ENCODE measurements at places on chromosomes 7 and 10. TPM values are rescaled to one million over a fixed set of nuclear protein-coding genes. Genes with fewer than 3 reads are reported as not detected.

Gene MMD2
- not detected for total RNA-seq

Gene PRPF18
- 23.9 TPM for total RNA-seq

GRCh38 chr7:95205665-95206225 is 118.6 kb downstream of the PON1 start:
- DNase-seq, result no peak

GRCh38 chr7:116447436-116447835 is 52.1 kb upstream of the CAV2 start:
- no peak for DNase-seq

Gene SMARCD3
- 4.7 TPM for total RNA-seq

Gene ZNF248
- total RNA-seq, result 6.9 TPM

GRCh38 chr7:80287400-80288174 is 153.0 kb downstream of the GNAI1 start:
- no peak for DNase-seq

DNA sequence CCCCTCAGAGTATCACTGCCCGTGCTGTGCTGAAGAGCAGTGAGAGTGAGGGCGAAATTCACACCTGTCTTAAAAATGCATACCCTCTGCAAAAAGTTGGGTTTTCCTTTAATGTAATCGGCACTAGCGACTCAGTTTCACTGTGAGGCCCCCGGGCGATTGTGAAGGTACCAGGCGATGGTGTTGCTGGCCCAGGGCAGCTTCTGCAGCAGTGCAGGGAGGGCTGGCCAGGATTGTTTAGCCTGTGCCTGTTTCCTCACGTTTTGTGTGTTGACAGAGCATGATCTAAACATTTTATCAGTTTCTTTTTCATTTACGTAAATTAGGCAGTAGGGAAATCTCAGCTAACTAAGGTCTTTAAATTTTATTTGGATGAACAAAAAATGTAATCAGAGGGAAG is 13.3 kb downstream of the ZNF862 start:
- DNase-seq, result no peak

DNA sequence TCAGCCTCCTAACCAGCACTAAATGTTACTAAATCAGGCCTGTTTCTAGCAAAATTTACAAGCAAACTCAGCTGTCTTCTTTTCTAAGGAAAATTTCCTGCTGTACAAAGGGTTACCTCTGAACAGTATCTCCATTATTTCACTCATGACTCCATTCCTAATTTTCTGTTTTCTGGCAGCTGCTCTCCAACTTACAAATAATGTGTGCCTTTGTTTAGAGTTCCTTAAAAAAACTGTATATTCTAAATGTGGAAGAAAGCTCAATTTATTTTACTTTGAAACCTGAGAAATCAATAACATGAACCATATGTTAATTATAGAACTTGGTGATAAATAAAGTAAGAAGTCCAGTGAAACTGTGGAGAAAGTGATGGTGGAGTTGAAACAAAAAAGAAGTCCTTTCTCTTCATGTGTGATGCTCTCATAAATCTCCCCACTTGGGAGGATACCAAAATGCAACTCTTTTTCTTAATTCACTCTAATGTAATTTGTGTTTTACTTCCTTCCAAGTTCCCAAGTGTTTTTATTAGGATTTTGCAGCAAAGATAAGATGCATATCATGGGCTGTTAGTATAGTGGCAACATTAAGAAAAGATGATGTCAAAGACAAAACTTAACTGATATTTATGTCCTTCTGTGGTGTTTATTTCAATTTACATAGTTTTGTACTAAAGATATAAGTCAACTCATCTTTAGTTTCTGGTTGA is 74.8 kb downstream of the CDK6 start:
- no peak for DNase-seq

DNA sequence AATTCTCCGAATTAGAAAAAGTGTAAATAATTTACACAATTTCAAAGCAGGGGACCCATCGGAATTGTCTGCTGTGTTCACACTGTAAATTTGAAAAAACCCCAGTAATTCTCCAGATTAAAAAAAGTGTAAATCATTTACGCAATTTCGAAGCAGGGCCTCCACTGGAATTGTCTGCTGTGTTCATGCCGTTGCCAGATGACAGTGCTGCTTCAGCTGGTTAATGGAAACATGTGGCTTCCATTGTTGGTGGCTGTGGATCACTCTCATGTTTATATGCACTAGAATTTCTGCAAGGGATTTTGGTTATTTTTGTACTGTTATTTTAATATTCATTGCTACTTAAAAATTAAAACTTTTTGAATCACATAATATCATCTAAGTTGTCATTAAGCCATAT is 88.8 kb upstream of the ELMO1 start:
- no peak for DNase-seq

- no peak for DNase-seq
These were observed 69.5 kb downstream of the STEAP1B start for GRCh38 chr7:22430457-22430856.

DNA sequence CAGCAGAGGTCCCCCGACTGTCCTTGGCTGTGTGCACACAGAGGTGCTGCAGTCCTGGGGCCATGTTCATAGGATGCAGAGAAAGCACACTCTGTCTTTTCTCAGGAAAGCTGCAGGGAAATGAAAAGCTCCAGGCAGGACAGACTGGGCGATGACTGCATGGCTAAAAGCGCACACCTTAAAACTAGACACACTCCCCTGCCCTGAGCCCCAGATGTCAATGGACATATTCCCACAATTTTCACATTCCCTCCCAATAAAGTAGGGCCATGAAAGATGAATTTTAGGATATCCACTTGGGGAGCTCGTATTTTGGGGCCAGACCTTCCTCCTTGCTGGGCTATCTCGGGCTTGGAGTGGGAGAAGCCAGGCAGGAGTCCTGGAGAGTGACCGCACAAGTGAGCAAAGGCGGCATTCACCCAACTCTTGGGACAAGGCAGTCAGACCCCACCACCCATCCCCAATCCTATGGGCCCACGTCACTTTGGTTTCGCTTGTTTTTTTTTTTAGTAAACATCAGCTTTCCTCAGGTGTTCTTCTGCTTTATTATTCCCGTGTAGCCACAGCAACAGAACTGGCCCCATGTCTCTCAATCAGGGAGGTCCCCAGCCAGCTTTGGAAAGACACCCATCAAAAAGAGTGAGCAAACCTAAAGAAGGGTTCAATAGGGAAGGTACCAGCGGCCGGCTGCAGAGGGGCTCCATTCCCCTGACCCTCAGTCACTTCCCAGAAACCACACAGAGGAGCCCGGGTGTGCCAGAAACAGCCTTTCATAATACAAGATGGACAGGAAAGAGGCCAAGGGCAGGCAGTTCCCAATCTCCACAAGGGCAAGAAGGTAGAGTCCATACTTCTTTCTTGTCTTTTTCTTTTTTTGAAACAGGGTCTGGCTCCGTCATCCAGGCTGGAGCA is 12.7 kb downstream of the GPRIN2 start:
- no peak for DNase-seq

DNA sequence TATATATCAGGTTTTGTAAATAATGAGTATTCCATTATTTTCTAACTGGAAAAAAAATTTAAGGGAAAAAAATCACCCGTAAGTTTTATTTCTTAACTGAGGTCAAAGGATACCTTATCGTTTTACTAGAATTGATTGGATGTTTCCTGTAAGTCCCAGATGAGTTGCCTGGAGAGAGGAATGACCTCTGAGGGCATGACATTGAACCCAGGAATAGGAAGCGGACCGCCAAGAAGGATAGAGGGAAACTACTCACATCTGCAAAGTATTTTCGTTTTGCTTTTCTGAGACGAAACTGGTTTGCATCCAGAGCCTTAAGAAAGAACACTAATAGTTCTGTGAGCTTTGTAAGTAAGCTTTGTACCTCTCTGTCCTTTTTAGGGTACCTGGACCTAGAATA is 17.4 kb downstream of the RABGEF1 start:
- DNase-seq, result no peak

- peak; percentile 71 for DNase-seq
These were observed 32.6 kb downstream of the PIP4K2A start for GRCh38 chr10:22681783-22682183.

GRCh38 chr10:119274519-119275045 is 67.2 kb downstream of the GRK5 start:
- DNase-seq, result no peak

Gene ZNF853
- 1.0 TPM for total RNA-seq

Gene FAM221A
- 4.7 TPM for total RNA-seq

- DNase-seq, result no peak
These were observed 2.1 kb downstream of the FKBP6 start for GRCh38 chr7:73329861-73330581.

DNA sequence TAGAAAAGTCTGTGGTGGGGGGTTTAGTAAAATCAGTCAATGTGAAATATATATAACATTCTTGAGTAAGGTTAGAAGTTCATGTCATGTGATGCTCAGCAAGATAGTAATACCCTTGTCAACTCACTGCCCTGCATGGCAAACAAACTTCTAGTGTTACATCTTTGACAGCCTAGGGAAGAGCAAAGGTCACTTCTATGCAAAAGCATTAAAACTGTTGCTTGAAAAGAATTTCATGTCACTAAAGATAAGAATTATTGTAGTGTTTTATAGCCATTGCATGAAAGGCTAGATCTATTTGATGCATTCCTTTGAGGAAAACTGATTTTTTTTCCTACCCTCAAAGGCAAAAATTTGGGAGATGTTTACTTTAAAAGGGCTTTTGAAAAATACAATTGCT is 176.0 kb downstream of the SKAP2 start:
- no peak for DNase-seq

- DNase-seq, result no peak
These were observed 200.6 kb downstream of the NRG3 start for GRCh38 chr10:82075605-82076004.

DNA sequence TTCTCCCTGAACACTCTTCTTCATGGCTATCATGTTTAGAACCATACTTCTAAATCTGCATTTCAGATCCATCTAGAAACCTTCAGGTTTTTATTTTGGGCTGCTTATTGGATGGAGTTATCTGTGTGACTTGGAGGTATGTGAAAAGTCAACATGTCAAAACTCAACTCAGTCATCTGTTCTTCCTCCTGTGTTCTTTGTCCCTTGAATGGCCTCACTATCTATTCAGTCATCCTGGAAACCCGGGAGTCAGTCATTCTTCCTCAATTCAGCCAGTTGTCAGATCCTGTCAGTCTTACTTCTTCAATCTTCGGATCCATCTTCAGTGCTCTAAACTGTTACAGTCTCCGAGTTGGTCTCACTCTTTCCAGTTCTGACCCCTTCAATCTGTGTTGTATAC is 52.2 kb downstream of the VKORC1L1 start:
- no peak for DNase-seq

Gene EPDR1
- 1.0 TPM for total RNA-seq

DNA sequence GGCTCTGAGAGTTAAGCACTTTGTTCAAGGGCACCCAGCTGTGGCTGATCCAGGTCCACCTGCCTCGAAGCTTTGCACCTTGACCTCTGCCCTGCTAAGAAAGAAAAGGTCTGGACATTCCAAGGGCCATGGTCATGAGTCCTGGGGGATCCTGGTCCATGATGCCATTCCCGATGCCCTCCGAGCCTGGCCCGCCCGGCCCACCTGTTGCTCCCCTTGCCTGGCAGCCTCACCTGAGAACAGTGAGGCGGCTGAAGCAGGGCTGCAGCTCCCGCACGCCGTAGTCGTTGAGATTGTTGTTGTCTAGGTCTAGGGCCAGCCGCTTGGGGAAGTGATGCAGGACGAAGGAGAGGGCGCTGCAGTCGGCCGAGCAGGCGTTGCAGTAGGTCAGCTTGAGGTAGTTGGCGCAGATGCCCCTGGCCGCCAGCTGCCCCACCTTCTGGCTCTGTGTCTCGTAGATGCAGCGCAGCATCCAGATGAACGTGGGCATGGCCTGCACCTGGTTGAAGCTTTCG is 27.5 kb downstream of the NOD1 start:
- DNase-seq, result no peak

DNA sequence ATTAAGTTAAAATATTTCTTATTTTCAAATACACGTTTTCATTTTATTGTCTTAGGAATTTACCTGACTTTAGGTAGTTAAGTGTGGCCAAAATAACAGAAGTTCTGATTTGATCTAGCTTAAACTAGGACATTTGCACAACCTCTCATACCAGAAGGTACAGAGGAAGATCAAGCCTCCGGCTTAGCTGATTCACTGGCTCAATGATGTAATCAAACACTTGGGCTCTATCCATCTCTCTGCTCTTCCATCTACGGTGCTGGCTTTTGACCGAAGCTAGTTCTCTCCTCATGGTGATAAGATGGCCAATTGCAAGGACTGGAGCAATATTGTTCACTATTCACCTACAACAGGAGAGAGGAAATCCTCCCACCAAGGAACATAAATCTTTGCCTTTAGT is 12.2 kb upstream of the HYCC1 start:
- DNase-seq, result no peak

DNA sequence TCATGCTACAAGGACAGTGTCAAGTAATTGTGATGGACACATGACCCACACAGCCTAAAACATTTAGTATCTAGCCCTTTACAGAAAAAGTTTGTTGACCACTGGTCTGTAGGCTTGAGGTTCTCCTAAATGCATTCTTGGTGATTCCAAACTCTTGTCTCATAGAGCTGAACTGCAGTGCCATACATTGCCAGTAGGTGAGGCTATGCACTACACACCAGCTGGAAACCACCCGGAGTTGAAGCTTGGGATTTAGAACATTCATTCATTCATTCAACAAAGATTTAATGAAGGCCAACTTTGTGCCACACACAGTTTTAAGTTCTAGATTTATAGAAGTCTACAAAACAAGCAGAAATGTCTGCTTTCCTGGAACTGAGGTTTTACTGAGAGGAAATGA is 77.3 kb upstream of the TCF7L2 start:
- no peak for DNase-seq

DNA sequence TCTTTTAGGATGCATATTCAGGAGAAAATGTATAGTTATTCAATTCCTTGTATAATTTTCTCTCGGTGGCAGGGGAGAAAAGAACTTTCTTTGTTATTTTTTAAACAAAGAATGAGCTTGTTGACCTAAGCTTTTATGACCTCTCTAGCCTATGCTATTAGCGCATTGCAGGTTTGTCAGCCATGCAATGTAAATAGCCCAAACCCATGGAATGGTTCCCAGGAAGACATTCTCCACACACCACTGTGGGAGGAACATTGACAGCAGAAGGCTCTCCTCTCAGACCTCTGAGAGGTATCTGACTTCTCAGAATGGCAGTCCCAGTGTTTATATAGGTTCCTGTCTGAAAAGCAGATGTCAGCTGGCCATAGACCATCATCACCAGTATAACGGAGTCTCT is 19.6 kb upstream of the AGBL3 start:
- no peak for DNase-seq

DNA sequence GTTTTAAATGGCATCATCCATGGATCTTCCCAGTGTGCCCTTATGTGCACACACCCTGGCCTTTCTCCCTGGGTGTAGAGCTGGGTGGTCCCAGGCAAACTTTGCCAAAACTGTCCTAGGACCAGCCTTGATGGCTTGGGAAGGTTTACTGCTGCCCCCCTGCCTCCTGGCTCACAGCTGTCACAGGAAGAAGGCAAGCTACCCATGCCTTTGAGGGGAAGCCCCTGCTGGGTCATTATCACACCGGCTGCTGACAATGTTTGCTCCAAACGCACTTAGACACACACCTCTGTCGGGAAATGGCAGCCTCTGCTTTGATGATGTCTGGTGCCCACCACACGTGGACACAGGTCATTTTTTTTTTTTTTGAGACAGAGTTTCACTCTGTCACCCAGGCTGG is 25.2 kb upstream of the FIGNL1 start:
- peak; percentile 19 for DNase-seq

- no peak for DNase-seq
These were observed 49.6 kb upstream of the CHST15 start for GRCh38 chr10:124142960-124143359.

Data from activated CD8-positive, alpha-beta T cell treated with anti-CD3 and anti-CD28 coated beads, Interleukin-2, amount 10 ng/mL, durations not matched to agents 7 days and 5 days (primary cell).